ENCODE measurements at places on chromosomes 12 and 14. TPM values are rescaled to one million over a fixed set of nuclear protein-coding genes. Genes with fewer than 3 reads are reported as not detected.

DEPDC4 gene
- total RNA-seq: 0.41 TPM

GRCh38 chr12:110337912-110338710, 57.1 kb downstream of the ATP2A2 start:
- no peak for DNase-seq

KRT73 gene
- total RNA-seq: not detected

DNA sequence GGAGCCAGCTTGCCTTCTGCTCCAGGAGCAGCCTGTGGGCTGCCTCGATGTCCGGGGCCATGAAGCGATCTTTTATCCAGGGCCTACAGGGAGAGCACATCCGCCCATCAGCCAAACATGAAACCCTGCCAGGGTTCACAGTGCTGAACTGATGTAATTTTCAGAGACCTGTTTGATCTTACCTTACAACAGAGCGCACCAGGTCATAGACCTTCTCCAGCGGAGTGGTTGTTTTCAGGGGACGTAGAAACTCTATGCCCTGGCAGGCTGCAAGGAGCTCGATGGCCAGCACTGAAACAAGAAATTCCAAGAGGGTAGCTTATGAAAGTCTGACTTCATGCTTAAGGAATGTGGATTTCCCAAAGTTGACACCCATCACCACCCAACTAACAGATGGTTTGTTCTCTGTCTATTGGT, 19.7 kb downstream of the HAL start:
- no peak for DNase-seq

DNA sequence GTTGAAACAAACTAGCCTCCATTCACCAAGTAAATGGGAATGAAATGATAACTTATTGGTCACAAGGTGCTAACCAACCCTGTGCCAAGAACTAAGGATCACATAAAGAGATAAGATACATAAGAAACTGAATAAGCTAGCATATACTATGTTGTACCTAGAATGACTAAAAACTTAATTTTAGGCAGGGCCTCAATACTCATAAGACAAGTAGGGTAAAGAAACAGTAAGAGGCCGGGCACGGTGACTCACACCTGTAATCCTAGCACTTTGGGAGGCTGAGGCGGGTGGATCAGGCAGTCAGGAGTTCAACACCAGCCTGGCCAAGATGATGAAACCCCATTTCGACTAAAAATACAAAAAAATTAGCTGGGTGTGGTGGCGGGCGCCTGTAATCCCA, 17.7 kb downstream of the GDF11 start:
- no peak for DNase-seq

GRCh38 chr12:62599854-62600437, 133.3 kb downstream of the MON2 start:
- no peak for DNase-seq

NPFF gene
- total RNA-seq: not detected

- DNase-seq: no peak
Measured at GRCh38 chr12:119410396-119410795, 75.9 kb downstream of the CCDC60 start.

DNA sequence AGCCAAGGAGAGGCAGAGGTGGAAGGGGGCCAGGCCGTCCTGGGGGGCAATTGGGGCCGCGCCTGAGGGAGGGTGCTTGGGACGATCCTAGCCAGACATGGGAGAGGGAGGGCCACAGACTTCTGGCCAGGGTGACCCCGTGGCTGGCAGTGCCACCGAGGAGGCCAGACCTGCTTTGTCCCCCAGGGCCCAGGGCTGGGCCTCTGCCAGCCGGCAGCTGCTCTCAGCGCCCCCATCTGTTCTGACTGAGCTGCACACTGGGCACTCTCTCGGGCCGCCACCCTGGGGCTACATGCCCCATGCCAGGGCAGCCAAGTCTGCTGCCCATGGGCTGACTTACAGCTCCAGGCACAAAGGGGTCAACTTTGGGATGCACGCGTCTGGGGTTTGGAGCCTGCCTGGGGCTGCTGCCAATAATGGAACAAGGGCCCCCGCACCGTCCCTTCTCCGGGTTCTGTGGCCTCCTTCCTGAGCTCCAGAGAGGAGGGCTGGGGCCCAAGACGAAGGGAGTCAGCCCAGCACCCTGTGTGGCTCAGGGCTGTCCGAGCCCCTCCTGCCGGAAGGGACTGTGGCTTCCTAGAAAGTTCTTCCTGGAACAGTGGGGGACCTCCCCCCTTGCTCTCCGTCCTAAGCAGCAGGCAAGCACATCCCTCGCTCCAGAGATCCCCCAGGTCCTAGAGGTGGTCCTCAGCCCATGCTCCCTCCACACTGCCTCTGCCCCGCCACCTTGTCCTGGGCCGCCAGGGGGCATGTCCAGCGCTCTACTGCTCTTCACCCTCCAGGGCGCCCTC, 1.1 kb downstream of the ADSS1 start:
- no peak for DNase-seq

- DNase-seq: no peak
Measured at GRCh38 chr12:16307856-16308475, 30.5 kb upstream of the SLC15A5 start.

- DNase-seq: no peak
Measured at GRCh38 chr12:51721282-51721940, 127.1 kb downstream of the FIGNL2 start.

GRCh38 chr14:71267691-71268090, 360.4 kb downstream of the PCNX1 start:
- DNase-seq: no peak

- no peak for DNase-seq
Measured at GRCh38 chr14:80638620-80639515, 302.7 kb downstream of the CEP128 start.

LRCOL1 gene
- not detected for total RNA-seq

DNA sequence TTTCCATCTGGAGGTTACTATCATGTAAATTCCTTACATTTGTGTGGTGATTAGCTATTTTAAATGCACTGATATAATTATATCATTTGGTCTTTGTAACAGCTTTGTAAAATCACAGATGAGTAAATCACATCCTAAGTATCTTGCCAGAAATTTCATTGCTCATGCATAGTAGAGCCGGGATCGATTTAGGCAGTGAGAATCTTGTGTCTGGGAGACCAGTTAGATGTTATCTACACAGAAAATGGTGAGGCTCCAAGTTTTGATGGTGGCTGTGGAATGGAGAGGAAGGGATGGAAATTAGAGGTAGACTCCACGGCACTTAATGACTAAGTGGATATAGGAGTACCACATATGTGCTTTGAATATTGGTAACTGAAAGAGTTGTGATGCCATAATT, 156.3 kb downstream of the MSRB3 start:
- no peak for DNase-seq

DNA sequence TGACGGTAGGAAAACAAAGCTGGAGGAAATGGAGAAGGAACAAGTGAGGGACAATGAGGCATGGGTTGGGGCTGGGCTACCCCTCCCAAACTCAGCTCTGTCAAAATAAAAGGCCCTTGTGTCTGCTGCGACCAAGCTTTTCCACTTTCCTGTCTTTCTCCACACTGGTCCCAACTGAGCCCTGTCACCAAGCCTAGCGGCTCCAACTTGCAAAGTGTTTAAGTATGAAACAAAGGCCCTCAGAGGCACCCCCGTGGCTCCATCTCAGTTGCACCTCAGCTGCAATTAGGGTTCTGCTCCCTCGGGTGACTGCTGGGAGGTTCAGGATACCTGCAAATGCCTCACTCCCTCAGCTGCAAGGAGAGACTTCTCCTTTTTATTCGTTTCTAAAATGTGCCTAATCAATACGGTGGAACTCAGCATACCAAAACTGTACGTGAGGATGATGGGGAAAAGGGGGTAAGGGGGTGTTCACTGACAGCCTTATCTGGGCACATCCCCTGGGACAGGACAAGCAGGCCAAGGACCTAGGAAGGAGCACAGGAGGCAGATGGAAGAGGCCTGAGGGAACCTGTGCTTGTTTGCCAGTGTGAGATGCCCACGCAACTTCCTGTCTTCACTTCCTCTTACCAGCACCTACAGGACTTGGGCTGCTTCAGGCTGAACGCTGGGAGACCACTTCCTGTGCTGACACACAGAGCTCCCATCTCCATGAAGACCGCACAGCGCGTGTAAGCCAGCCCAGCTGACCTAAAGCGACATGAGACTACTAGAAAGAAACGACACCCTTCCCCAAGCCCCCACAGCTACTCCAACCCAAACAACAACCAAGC, 8.9 kb downstream of the VAMP1 start:
- DNase-seq: no peak

- DNase-seq: no peak
Measured at GRCh38 chr14:98925354-98926040, 346.5 kb downstream of the BCL11B start.

SYT10 gene
- not detected for total RNA-seq

RFX4 gene
- total RNA-seq: not detected

DNA sequence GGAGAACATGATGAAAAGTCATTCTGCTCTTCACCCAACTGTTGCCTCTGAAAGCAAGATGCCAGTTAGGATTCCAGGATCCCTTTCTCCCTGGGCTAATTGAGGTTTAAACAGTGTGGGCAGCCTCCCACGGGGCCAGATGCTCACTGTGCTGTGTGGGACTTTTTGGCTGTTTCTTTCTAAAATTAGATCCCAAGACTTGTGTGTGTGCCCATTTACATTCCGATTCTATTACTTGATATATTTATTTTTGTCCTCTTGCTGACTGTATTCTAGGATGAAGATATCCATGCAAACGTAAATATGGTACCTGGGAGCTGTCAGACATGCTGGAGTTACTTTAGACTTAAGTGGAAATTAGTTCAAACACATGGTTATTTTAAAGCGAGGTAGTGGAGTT, 6.2 kb downstream of the IFT43 start:
- no peak for DNase-seq

DNA sequence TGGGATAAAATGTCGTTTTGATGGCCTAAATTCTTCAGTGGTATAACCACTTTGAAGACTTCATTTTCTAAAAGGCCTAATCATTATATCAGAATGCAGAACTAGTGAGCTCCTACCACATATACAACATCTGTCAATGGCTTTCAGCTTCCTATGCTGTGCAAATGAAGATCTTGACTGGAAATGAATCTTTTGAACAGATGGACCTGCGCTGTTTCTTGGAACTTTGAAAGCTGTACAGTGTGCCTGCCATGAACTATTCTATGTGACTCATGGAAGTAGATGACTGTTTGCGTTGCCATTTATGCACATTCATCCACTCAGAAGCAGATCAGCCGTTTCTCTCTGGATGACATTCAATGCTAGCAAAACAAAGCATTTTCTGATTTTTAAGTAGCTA, 542.2 kb upstream of the USP15 start:
- DNase-seq: no peak

PLEKHG7 gene
- not detected for total RNA-seq

DNA sequence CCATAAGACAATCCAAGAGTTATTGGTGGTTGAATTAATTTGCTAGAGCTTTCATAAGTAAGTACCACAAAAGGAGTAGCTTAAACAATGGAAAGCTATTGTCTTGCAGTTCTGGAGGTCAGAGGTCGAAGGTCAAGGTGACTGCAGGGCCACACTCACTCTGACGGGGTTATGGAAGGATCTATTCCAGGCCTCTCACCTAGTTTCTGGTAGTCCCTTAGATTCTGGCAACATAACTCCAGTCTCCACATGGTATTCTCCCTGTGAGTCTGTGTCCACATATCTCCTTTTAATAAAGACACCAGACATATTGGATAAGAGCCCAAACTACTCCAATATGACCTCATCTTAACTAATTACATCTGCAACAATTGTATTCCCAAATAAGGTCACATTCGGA, 273.4 kb downstream of the FOXN3 start:
- DNase-seq: no peak

GRCh38 chr12:93266-94005, 26.9 kb downstream of the IQSEC3 start:
- DNase-seq: no peak

GPR132 gene
- 0.82 TPM for total RNA-seq

DNA sequence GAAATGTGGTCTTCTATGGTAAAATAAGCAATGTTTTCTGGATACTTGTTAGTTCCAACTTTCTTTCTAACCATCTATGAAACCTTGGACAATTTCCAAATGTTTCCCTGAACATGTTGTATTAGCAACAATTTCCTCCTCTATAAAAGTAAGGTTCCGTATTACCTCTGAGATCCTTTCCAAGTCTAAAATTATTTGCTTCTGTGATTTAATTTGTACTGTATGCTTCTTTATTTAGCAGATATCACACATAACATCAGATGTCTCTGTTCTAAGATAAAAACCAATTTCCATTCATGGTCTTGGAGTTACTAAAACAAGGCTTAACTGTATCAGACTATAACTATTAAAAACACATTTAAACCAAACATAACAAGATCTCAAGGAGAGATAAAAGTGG, 177.2 kb downstream of the FOXA1 start:
- no peak for DNase-seq

GPR162 gene
- 2.0 TPM for total RNA-seq

GRCh38 chr12:13000616-13000924, 505 bp upstream of the HEBP1 start:
- no peak for DNase-seq

MRPL42 gene
- total RNA-seq: 48.9 TPM

DNA sequence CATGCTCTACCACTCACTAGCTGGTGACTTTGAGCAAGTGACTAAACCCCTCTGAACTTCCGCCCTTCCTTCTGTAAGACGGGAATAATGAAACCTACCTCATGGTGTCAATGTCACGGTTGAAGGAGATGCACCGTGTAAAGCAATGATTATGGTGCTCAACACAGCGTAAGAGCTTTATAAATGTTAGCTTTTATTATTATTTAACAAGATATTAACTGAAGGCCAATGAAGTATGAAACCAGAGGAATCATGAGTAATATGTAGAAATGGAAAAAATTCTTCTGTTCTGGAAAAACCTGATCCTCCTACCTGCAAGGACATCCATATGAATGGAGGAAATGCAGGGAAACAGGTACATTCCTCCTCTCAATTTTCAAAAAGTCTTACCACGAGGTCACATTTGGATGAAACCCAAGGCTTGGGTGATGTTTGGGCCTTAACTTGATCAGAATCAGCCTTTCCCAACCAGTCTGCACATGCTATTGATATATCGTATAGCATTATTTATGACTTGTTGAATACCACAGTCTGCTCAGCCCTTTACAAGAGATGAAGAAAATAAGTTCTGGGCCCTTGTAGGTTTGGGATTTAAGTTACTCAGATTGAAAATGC, 166.8 kb upstream of the TBX3 start:
- no peak for DNase-seq

TNFAIP2 gene
- 136 TPM for total RNA-seq

KRT6C gene
- total RNA-seq: not detected

GRCh38 chr14:32560209-32560857, 231.2 kb downstream of the AKAP6 start:
- peak; percentile 52 for DNase-seq

GRCh38 chr12:58601529-58601928, 318.8 kb downstream of the LRIG3 start:
- no peak for DNase-seq

DNA sequence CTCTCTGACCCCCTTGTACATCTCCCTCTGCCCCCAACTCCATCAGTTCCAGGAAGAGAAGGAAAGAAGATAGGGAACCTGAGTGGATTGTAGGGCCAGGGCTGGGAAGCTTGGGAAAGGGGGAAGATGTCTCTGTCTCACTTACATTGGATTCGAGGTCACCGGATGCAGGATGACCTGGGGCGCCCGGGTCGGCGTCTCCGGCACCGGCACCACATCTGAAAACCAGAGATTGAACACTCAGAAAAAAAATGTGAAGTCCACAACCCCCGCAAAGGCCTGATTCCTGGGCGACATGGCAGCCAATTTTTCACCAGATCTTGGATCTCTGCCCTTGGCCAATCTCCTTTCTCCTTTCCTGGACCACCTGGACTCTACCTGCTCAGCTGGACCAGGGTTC, 169.4 kb upstream of the NOS1 start:
- no peak for DNase-seq

All from glomerular endothelial cell (primary cell).